HepG2 (cell line): ENCODE measurements at places on chromosomes 5 and 9. TPM values are rescaled to one million over a fixed set of nuclear protein-coding genes. Genes with fewer than 3 reads are reported as not detected.
A peak's percentile ranks its signal among the peaks of the same experiment; 100 is the strongest.

- H3K27ac ChIP-seq, result no peak overlapping the region
- H3K36me3 ChIP-seq, result no peaks in the 10 kb centered on the region
- no peak for DNase-seq
- H3K4me3 ChIP-seq, result no peak overlapping the region
Measured at GRCh38 chr5:164741376-164741775, 1236.0 kb downstream of the MAT2B start.

GRCh38 chr9:89254773-89255125 lies 56.2 kb upstream of the CKS2 start:
- no peak overlapping the region for H3K4me3 ChIP-seq
- H3K36me3 ChIP-seq, result no peaks in the 10 kb centered on the region
- no peaks in the 10 kb centered on the region for H3K4me1 ChIP-seq

DNA sequence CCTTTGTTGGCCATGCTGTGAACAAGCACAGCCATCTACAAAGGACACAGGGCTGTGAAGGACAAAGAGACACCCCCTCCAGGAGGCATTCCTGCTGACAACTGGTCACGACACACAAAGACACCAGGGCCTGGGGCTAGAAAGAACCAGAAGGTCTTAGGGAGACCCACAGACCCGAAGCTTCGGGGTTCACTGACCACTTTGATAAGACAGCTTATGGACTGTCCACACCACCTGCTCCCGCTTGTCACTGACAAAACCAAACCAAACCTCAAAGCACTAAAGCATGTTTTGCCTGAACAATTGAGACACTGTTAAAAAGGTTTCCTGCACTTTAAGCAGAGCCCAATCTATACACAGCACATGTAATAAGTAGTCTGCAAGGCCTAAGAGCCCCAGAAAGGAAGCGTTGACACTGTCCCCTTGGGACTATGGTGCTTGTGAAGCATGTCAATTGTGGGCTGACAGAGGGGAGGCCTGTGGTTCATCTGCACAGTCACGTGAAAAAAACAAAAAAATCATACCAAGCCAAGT lies 185.0 kb downstream of the GAPVD1 start:
- peaks cover 3% of the 10 kb centered on the region for H3K36me3 ChIP-seq
- no peaks in the 10 kb centered on the region for H3K4me1 ChIP-seq
- no peak overlapping the region for H3K27ac ChIP-seq
- no peak for DNase-seq

DNA sequence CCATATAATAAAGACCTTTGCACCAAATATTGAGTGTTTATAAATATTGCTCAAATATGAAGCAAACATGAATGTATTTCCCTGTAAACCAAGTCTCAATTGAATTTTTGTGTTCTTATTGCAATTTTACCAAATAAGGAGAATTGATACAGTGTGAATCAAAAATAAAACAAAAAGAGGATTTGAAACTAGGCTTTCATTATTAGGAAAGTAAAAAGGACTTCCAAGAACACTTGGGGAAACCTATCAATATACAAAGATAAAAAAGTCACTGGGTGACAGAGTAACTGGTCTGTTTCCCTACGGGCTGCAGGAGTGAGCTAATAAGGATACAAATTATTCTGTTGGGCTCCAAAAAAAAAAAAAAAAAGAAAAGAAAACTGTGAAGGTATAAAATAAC lies 44.8 kb upstream of the SNX2 start:
- no peak overlapping the region for H3K27ac ChIP-seq
- H3K27me3 ChIP-seq, result no peaks in the 10 kb centered on the region; the same call in 2 of the 3 replicates
- H3K4me1 ChIP-seq, result no peaks in the 10 kb centered on the region
- no peak overlapping the region for H3K4me3 ChIP-seq
- DNase-seq, result no peak

- H3K27ac ChIP-seq, result no peak overlapping the region
- peaks cover 63% of the 10 kb centered on the region for H3K4me1 ChIP-seq
- no peak overlapping the region for H3K4me3 ChIP-seq
- peaks cover 8% of the 10 kb centered on the region for H3K36me3 ChIP-seq
- no peaks in the 10 kb centered on the region for H3K27me3 ChIP-seq
Measured at GRCh38 chr9:6641561-6641960, 4.0 kb downstream of the GLDC start.

GRCh38 chr5:31854181-31855133 lies 215.5 kb downstream of the PDZD2 start:
- H3K4me1 ChIP-seq, result no peaks in the 10 kb centered on the region
- H3K27ac ChIP-seq, result no peak overlapping the region
- peaks cover 37% of the 10 kb centered on the region for H3K27me3 ChIP-seq
- H3K36me3 ChIP-seq, result no peaks in the 10 kb centered on the region

The RGS7BP gene
- total RNA-seq, result not detected in 2 replicates

- no peaks in the 10 kb centered on the region for H3K27me3 ChIP-seq
- no peak overlapping the region for H3K4me3 ChIP-seq
- no peaks in the 10 kb centered on the region for H3K4me1 ChIP-seq
- H3K27ac ChIP-seq, result no peak overlapping the region
- no peaks in the 10 kb centered on the region for H3K36me3 ChIP-seq
- DNase-seq, result no peak
Measured at GRCh38 chr5:58153255-58153654, 306.6 kb downstream of the PLK2 start.

The ORM1 gene
- 327 and 699 TPM in 2 replicates for total RNA-seq

The SELENOP gene
- 1,596 and 1,895 TPM in 2 replicates for total RNA-seq

DNA sequence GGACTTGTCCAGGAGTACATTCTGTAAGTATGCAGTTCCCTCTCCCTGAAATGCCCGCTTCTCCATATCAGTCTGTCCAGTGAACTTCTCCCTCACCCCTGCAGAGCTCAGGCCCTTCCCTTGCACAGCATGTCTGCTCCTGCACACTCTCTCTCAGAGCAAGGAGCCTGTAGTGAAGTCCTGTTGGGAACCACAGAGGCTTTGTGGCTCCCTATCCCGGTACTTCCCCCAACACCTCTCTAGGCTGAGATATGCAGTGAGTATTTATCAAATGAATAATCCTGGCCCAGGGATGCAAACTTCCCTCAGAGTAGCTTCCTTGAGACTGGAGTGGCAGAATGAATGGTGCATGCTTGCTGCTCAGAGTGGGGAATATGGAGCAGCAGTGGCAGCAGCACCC lies 48.8 kb downstream of the POC5 start:
- peaks cover 19% of the 10 kb centered on the region for H3K4me1 ChIP-seq
- H3K27ac ChIP-seq, result no peak overlapping the region
- H3K27me3 ChIP-seq, result no peaks in the 10 kb centered on the region
- no peak for DNase-seq

The RMI1 gene
- 3.7 and 18.4 TPM in 2 replicates for total RNA-seq

GRCh38 chr5:80216753-80217596 lies 38.9 kb downstream of the SERINC5 start:
- peak overlapping the region; percentile 55 for H3K27ac ChIP-seq
- H3K4me1 ChIP-seq, result peaks cover 78% of the 10 kb centered on the region
- no peak for DNase-seq
- no peak overlapping the region for H3K4me3 ChIP-seq
